Right forelimb (tissue), 1 donor: ENCODE measurements at places on chromosomes 1 and 21.

DNA sequence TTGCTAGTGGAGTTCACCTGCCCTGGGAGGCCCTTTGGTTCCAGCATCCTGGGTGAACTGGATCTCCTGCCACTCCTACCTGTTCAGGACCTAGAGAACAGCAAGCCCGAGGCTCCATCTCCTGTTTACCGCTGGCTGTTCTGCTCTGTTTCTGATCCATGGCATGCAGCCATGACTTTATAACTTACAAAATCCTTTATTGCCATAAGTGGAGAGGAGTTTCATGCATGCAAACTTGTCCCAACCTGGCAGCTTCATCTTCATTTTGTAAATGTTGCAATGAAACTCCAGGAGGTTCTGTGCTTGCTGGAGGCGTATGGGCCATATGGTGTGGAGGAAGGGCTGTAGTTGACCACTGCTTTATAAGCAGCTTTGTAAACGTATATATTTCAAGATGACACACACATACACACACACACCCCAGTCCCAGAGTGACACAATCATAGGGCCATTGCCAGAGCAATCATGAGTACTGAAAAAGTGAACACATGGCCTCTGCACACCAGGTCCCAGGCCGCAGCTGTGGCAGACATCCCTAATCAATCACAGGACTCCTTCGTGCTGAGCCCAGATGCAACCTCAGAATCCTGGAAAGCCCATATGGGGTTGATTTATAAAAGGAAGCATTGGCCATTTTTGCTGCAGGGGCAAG is 69.0 kb downstream of the UBIAD1 start:
- DNase-seq, result peak; percentile 70

- peak; percentile 10 for DNase-seq
These were observed 4.9 kb downstream of the SLC5A9 start for GRCh38 chr1:48227165-48228013.

DNA sequence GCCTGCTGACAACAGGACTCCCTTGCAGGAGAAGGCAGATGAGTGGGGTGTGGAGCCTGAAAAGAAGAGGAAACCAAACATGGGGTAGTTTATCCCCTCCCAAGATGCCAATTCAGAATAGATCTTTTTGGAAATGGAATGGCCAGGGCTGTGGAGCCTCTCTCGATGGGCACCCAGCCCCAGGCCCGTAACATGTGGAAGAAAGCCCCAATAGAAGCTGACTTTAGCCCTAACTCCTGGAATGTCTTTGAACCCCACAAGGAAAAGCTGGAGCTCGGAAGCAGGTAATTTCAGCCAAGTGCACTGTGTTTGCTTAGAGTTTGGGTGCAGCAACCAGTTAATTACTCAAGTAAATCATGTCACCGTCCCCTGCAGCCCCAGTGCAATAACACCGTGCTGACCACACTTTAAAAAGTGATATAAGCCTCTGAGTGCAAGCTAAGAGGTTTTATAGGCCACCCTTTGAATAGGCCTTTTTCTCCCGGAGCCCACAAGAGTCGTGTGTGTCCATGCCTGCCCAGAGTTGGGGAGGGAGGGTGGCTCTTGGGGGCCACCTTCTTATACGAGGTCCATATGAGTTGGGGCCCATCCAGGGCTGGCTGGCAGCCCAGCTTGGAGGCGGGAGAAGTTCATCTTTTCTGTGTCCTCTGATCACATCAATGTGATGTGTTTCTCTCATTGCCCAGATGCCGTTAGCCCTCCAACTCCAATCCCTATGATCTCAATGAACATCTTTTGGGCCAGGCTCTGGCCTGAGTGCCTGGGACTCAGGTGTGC is 153.2 kb downstream of the TRABD2B start:
- DNase-seq, result peak; percentile 39

DNA sequence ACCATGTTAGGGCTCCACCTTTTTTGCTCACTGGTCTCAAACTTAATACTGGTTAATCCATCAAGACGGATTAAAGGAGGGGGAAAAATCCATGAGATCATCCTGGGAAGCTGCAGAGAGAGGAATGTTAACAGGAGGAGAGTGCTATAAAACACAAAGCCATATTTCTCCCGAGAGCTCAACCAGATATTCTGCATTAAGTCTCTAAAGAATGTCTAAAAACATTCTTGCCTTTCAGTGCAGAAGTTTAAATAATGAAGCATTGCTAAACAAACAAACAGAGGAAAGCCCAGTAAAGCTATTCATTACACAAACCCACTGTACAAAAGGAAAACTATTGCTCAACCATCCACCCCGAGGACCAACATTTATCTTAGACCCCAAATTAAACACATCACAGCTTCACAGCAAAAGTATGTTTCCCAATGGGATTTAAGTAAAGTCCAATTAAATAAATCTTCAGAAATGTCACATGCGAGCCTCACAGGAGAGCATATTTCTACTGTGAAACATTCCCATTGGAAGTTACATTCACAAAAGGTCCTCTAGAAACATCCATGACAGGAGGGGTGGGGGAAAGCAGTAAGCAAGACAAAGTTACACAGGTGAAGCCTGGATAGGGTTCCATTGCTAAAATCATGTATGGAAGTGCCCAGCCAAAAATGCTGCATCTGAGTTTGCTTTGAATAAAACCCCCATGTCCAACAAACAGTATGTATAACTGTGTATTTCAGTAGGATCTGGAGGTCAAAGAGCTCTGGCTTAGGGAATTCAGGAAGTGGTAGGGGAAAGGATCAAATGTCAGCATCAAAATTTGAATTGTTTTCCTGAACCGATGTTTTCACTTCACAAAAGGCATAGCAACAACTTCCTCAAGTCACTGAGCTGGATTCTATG is 23.3 kb downstream of the DUSP10 start:
- no peak for DNase-seq

- no peak for DNase-seq
These were observed 52.5 kb upstream of the CAMK1G start for GRCh38 chr1:209531006-209531405.

DNA sequence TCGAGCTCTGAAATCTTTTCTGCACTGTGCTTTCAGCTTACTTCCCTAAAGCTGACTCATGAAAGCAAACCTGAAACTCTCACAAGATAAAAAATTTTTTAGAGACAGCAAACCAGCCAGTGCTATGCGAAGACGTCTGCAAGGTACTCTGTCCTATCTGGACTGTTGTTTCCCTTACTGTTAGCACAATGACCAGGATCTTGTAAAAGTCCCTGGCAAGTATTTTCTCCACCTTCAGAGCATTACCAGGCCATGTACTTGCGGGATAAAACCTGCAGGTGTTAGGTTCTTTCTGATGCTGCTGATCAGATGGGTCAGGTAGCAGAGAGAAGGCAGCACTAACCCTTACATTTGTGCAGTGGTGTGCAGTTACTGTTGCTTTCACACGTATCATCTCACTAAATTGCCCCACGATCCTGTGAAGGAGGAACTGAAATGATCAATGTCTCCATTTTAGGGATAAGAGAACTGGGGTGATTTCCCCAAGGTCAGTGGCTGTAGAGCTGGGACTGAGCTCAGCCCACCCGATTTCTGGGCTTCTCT is 56.6 kb downstream of the PLXNA2 start:
- no peak for DNase-seq

DNA sequence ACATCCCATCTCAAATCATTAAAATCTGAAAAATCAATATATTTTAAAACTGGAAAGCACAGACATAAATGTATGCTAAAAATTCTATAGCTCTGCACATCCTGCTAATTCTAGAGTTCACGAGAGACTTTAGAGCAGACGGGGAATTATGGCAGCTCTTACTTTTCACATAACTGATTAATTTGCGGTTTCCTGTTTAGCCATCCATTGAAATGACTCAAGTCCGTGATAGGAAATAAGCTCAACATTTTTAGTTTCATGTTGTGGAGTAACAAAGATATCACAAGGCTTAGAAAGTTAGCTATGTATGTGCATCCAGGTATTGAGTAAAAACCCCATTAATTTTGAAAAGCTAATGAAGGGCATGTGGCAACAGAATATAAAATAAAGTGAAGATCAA is 123.2 kb downstream of the SMYD2 start:
- no peak for DNase-seq

GRCh38 chr1:153771841-153772593 is 3.2 kb upstream of the SLC27A3 start:
- no peak for DNase-seq

DNA sequence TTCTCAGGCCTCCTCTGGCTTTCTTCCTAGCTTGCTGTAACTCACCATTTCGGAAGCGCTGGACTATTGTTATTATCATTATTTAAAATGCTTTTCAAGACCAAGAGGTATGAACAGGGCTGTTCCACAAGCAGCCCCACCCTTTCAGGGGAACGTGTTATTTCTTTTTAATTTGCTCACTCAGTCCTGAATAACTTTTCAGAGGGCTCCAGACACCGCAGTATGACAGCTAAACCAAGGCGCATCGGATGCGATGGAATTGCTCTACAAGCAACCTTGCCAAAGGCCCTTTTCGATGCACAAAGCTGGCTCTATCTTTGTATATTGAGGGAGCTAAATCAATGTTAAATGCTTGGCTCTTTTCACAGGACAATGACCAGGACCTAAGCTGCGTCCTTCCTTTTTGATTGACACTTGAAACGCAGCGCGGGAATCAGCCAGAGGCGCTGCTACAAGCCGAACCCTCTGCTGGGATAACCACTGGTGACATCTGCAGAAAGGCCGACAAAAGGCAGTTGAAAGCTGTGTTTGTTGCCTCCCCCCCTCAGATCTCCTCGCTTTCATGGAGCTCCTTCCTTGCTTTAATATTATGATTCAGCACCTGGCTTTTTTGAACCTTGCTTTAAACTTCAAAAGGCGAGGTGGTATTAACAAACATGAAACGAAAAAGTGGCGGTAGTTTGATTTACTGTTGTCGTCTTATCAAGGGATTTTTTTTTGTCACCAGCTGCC is 204.7 kb upstream of the PROX1 start:
- no peak for DNase-seq

GRCh38 chr1:178489399-178489798 is 7.4 kb downstream of the CLEC20A start:
- DNase-seq, result no peak

DNA sequence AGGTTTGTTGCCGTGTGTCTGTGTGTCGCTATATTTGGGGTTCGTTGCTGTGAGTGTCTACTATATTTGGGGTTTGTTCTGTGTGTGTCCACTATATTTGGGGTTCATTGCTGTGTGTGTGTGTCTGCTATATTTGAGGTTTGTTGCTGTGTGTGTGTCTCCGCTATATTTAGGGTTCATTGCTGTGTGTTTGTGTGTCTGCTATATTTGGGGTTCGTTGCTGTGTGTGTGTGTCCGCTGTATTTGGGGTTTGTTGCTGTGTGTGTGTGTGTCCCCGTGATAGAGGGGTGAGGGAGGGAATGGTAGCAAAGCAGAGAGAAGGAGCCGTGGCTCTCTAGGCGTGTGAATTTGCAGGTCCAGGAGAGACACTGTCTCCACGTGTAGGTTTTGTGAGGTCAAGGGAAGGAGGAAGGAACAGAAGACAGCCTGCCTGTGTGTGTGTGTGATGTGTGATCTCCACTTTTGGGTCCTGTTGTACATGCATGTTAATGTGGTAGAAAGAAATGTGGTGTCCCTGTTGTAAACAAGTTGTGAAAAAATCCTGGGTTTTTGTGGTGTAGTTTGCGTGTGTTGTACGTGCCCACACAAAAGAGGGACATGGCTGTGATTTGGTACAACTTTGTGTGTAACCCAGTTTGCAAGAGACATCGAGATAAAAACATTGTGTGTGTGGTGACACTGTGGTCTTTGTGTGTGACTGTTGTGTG is 56.3 kb upstream of the ECE1 start:
- DNase-seq, result no peak

DNA sequence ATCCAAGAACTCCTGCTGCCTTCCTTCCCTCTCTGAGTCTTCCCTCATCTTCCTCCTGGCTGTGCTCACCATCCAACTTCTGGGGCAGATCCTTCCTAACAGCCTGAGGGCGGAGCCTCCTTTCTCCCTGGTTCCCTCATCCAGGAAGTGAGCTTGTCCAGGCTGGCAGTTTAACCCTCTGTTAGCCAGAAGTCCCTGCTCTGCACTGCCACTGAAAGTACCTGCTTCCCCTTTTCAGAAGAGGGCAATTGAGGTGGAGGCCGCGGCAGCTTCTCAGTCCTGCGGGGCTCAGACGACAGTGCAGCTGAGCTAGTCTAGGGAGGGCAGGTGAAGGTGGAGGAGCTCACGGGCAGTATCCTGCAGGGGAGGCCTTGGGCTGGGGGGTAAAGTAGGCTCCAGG is 149.1 kb downstream of the FCRL5 start:
- no peak for DNase-seq

- DNase-seq, result no peak
These were observed 159.5 kb upstream of the KCTD3 start for GRCh38 chr1:215407575-215407974.

DNA sequence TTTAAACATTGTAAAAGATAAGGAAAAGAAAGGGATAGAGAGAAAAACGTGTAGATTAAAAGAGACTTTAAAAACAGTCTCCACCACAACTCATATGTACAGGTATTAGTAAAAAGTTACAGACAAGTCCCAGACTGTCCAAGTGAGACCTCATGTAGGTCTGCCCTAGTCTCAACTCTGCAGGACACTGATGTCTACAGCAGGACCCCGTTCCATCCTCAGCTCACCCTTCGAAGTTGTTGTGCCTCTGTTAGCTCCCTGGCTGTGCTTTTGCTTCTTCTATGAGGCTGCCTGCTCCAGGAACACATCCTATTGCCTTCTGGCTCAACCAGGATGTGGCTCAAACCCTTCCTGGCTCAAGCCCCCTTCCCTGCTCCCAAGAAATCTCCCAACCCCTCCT is 72.9 kb upstream of the FBXO28 start:
- no peak for DNase-seq
